Activated T-helper 1 cell treated with Interleukin-2 at 50 U/mL for 16 hours (primary cell): ENCODE measurements at places on chromosomes 13 and 19.

DNA sequence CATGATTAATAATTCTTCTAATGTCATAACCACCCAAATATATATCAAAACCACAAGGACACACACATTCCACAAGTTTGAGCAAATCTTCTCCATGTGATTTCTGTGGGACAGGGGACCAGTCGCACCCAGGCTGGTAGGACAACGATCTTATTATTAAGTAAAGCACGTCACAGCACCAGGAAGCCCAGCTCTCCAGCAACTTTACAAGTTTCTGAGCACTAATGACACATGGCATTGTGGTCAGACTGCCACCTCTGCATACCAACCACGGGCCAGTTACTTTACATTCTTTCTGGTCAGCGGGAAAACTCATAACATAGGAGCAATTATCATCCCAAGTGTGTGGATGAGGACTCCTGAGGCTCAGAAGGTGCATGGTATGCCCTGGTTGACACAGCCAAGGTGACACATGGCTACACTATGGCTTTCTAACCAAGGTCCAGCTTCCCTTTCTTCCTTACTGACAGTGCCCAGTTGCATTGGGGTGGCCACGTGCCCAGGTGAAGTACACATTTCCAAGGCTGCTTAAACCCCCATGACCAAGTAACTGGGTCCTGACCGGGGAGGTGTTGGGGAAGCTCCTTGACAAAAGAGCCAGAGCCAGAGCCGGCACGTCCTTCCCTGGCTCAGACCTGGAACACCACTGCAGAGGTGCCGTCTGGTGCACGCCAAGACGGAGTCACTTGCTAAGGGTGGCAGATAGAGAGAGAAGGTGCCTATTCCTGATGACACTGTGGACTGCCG, 27.4 kb downstream of the LATS2 start:
- DNase-seq: no peak

- no peak for DNase-seq
These were observed 15.0 kb upstream of the TNFAIP8L1 start for GRCh38 chr19:4624301-4624700.

DNA sequence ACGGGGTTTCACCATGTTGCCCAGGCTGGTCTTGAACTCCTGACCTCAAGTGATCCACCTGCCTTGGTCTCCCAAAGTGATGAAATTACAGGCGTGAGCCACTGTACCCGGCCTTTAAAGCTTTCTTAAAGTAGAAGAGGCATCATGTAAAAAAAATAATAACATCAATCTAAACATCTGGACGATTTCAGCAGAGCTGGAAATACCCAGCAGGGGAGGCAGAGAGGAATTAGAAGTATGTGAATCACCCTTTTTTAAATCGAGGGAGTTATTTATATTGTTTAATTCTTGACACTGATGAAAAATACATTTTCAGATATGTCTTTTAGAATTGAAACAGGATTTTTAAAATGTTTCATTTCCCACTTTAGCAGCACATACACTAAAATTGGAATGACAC, 37.4 kb upstream of the MTIF3 start:
- DNase-seq: no peak

DNA sequence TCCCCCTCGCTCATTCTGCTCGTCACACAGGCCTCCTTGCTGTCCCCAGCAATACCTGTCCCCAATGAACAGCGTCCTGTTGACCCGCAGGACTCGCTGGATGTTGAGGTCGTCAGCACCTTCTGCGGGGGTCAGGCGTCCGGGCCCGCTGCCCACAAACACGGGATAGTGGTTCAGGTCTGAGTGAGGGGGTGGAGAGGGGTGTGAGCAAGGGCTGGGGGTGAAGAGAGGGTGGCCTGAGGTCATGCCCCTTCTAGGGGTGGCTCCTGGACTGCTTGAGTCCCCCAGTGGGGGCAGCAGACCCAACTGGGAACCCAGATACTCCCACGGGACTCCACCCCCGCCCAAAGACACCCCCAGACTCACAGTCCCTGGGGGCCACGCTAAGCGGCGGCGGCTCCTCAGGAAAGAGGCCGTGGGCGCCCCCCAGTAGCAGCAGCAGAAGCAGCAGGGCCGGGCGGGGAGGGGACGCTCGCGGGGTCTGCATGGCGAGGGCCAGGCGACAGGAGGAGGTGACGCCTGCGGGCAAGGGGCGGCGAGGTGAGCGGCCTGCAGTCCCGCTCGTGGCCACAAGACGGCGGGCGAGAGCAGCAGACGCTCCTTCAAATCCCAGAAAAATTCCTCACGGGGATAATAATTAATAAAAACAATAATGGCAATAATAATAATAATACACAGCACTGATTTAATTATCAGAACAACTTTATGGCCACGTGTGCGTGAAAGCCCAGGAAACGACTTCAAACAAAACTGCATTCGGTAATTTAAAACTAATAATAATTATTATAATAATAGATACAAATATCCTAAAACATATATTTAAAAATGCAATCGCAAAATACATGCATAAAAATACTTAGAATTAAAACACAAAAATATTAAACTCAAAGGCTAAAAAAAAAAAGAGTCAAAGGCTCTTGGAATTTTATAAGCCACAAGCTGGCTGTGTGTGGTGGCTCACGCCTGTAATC, 1.2 kb downstream of the SEMA6B start:
- DNase-seq: no peak

GRCh38 chr13:75841905-75842304, 205.8 kb downstream of the LMO7 start:
- DNase-seq: no peak

DNA sequence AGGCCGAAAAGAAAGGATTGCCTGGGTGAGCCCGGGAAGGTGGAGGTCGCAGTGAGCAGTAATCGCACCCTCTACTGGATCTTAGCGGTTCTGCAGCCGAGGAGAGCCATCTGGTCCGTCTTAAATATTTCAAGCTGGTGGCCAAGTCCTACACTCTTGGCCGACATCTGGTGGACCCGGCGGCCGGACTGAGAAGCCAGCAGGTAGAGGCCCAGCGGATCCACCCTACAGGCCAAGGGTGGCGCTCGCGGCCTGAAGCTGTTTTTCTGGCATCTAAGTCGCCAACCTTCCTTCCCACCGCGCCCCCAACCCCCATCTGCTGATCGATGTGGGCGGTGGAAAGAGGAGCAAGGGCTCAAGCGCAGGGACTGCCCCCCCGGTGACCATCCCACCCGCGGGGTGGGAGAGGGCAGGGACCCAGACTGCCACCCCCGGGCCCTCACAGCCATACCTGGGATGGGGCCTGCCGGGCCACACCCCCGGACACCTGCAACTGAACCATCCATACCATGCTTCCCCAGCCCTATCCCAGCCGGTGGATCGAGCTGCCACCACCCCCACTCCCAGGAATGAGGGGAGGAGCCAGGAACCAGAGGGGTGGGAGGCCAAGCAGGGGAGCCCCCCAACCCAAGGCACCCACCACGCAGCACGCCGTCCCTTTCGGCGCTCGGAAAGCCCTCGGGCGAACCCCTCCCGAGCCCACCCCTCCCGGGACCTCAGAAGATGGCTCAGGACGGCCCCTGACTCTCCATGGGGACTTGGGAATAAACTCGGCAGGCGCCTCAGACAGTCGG, 46.3 kb upstream of the ZNF730 start:
- DNase-seq: no peak

GRCh38 chr19:51548891-51549305, 17.4 kb upstream of the SIGLEC6 start:
- DNase-seq: no peak

DNA sequence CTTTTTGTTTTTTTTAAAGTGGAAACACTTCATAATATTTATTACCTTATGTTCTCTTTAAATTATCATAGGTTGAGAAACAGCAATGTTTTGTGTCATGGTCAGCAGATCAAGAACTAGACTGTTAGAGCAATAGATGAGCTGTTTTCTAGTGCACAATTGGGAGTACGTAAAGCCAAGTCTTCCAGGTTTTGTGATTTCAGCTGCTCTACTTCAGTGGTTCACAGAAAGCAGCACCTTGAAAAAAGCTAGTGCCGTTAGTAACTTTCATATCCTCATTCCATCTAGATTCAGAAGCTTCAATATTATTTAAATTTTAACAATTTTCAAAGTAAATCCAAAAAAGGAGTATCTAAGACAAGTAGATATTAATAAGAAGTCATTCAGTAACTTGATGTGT, 1.9 kb downstream of the GPR18 start:
- DNase-seq: no peak

GRCh38 chr19:46372901-46373490, 26.1 kb downstream of the PPP5C start:
- no peak for DNase-seq

DNA sequence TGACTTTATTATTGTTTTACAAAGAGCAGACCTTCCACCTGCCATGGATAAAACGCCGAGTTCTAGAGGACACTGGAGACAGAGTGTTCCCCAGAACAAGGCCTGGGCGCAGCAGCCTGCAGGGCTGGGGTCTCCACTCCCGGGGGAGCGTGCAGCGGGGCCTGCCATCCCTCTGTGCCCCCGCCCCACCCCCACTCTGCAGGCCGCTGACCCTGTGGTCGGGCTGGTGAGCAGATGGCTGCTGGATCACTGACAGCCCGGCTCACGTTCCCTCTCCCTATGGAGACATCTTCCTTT, 8.6 kb upstream of the PTBP1 start:
- no peak for DNase-seq

- DNase-seq: no peak
These were observed 24.7 kb downstream of the KEAP1 start for GRCh38 chr19:10478476-10478875.

GRCh38 chr19:56905631-56906150, 65.2 kb upstream of the PEG3 start:
- DNase-seq: no peak

GRCh38 chr19:31064491-31064890, 284.7 kb downstream of the TSHZ3 start:
- DNase-seq: no peak

- DNase-seq: no peak
These were observed 12.2 kb downstream of the NUFIP1 start for GRCh38 chr13:44976949-44977583.

DNA sequence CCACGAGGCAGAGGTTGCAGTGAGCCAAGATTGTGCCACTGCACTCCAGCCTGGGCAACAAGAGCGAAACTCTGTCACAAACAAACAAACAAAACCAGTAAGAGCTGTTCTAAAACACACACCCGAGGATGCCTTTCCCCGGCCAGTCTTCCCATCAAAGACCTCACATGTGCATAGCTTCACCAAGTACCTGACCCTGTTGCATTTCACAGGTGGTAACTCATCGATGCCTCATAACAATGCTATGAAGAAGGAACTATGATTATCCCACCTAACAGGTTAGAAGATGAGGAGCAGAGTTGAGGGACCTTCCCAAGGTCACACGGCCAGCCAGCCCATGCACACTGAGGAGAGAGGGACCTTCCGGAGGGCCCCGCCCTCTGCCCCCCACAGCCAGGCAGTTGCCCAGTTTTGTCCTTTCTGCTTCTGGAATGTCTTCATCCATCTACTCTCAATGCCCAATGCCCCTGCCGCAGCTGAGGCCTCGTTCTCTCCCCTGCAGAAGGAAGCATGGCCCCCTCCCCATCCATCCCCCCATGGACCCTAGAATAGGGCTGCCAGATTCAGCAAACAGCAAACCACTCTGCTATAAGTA, 16.8 kb upstream of the LENG8 start:
- DNase-seq: no peak

DNA sequence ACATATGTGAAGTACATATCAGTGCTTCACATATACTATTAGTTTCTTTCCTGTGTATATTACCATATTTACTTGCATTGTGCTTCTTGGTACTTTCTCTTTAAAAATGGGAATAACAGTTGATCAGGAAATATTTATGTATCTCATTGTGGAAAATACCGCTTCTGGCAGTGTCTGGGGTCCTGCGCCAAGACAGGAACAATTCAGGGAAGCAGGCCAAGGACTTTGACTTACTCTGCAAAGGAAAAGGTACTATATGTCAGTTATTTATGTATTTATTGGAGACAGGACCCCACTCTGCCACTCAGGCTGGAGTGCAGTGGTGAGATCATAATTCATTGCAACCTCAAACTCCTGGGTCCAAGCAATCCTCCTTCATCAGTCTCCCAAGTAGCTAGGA, 57.7 kb upstream of the NBEA start:
- DNase-seq: no peak

- DNase-seq: no peak
These were observed 102.3 kb upstream of the ABCC4 start for GRCh38 chr13:95403349-95404140.

DNA sequence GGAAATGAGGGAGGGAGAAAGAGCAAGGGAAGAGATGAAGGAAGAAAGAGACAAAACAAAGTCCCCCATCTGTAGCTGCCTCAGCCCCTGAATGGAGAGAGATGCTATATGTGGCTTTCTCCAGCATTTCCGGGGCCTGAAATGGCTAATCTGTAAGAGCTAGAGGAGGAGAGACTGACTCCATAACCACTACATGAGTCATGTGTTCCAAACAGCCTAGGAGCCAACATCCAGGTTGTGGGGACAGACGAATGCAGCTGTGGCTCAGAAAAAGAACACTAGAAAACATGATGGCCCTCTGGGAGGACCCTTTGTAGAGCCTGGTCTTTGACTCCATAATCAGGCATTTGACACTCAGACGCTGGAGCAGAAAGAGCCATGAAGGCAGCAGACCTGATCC, 292.0 kb upstream of the ZNF507 start:
- DNase-seq: no peak

DNA sequence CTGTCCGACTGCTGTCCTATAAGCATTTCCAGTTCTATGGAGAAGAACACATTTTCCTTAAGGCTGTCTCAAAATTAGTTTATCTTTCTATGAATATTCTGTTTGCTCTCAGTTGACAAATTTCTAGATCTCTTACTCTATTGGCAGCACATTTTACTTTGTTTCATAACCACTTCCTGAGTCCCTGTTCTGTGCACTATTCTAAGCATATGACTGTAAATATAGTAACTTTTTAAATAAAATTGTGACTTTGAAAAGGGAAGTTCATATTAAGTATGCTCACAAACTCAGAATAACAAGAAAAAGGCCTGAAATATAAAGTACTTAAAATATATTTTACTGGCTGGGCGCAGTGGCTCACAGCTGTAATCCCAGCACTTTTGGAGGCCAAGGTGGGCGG, 56.5 kb upstream of the HTR2A start:
- no peak for DNase-seq

GRCh38 chr13:34002924-34003323, 185.0 kb downstream of the RFC3 start:
- no peak for DNase-seq

GRCh38 chr19:5308451-5309437, 31.9 kb downstream of the PTPRS start:
- no peak for DNase-seq

DNA sequence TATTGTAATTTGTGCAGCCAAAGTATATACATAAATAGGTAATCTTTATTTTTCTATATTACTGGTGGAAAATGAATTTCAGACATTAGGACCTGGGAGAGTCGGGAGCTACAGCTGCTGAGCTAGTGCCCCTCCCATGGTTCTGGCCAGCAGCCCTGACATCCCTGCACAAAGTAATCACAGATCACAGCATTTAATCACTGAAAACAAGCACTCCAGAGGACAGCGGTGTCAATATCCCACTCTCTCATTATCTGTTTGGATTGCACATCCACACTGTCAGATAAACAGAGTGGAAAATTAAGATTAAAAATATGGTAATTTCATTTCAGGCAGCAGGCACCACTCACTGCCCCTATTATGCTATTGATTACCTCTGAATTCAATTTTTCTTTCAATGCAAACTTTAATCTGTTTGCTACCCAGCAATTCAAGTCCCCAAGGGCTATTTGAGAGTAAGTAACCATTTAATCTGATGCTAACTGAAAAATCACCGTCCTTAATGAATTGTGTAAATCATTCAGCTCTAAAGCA, 254.1 kb upstream of the SOX21 start:
- no peak for DNase-seq

GRCh38 chr19:1526066-1526778, 2.3 kb downstream of the PLK5 start:
- no peak for DNase-seq

GRCh38 chr19:39677961-39678889, 22.5 kb downstream of the LGALS16 start:
- no peak for DNase-seq
